ENCODE measurements at places on chromosomes 4 and X.

GRCh38 chrX:44432641-44433040 is 89.2 kb upstream of the EFHC2 start:
- DNase-seq, result no peak

- DNase-seq, result no peak
These were observed 15.6 kb downstream of the PGK1 start for GRCh38 chrX:78119521-78120227.

GRCh38 chr4:28225050-28225449 is 1364.4 kb downstream of the STIM2 start:
- DNase-seq, result no peak

DNA sequence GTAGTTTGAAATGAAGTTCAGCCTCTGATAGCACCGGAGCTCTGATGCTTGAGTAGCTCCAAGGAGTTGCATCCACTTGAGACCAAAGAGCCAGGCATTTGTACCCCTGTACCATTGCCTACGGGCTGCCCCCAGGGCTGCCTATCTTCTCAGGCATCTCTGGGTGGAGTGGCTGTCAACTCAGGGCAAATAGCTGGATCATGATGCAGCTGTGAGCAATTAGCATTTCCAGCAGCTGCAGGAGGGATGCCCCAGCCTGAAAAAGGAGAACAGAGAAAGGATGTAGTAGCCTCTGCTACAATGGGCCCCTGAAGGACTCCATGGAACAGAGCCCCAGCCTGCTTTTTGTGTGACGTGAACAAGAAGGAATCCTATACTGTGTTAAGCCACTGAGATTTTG is 492.6 kb downstream of the BCOR start:
- DNase-seq, result no peak
